ENCODE measurements at places on chromosomes 5 and 9.

DNA sequence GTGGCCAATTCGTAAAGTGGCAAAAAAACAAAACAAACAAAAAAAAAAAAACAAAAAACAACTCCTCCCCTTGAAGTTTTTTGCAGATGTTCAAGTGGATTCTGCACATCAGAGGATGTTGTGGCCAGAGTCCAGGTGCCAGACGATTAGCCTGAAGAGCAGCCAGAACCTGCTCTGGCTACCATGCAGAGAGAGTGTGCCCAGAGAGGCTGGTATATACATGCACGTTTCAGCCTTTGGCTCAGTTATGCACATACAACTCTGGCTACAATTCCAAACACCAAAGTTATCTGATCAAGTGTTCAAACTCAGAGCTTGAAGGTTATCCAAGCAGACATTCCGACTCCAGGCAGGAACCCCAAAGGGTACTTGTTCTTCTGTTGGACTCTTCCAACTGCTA, 34.7 kb downstream of the GGTA1 start:
- DNase-seq = no peak

- peak; percentile 55 for DNase-seq
Measured at GRCh38 chr5:55172937-55173686, at the start of gene CDC20B. CDC20B (minus strand) TSS chr5:55173177; CDS start chr5:55173000, 177 bp downstream.

GRCh38 chr5:101163088-101163487, 260.0 kb upstream of the ST8SIA4 start:
- no peak for DNase-seq

DNA sequence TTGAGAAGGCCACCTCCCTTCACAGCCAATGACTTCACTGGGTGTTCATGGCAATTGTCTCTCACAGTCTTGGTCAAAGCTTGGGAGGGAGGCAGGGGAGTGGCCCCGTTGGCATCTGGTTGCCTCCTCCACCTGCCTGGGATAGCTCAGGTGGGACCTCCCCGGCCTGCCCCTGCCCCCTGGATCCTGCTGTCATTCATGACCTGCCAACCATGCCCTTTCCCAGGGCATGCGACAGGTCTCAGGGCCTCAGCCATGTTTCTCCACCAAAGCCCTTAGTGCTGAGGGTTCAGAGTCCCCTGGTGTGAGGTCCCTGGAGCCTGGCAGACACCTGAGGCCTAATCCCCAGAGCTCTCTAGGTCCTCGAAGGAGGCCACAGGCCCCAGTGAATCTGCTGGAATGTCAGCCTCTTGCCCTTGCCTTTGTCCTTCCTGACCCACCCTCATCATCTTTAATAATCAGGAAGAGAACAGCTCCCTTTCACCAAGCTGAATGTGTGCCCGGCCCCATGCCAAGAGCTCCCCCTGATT, 5.6 kb downstream of the DAB2IP start:
- DNase-seq = no peak

DNA sequence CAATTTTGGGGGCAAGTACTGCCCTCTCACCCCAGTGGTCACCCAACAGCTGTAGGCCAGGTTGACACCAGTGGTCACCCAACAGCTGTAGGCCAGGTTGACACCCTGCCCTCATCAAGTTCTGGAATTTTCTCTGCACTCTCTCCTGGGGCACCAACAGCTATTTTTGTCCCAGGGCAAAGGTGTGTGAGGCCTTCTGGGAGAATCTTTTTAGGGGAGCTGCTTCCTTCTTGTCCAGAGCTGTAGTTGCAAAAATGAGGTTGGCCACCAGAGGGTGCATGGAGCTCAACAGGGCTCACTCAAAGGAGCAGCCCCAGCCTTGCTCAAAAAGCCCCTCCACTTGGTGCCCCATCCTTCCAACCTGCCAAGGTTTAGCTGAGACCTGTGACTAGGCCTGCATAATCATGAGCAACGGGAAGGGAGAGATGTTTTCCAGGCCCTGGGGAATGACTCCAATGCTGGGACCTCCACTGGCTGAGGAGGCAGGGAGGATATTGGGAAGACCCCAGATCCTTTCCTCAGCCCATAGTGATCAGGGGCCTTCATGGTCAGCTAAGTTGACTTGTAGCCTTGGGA, 10.6 kb upstream of the P4HA2 start:
- peak; percentile 57 for DNase-seq

DNA sequence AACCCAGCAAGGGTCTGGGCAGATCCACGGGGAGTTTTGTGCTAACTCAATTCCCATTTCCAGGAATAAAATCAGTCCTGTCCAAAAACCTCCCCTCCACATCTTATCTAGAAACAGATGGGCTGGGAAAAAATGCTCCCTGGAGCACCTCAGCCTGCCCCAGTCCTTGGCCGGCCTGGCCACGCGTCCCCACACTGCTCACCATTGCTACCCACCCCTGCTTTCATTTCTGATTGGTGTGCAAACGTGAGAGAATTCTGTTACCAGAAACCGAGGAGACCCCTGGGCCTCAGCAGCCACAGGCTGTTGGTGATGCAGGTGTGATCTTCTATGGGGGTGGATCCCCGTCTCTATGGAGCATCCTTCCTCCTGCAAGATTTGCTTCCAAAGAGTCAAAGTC, 38.0 kb upstream of the OLFM1 start:
- no peak for DNase-seq

GRCh38 chr5:133392448-133392847, 219.9 kb downstream of the FSTL4 start:
- no peak for DNase-seq

DNA sequence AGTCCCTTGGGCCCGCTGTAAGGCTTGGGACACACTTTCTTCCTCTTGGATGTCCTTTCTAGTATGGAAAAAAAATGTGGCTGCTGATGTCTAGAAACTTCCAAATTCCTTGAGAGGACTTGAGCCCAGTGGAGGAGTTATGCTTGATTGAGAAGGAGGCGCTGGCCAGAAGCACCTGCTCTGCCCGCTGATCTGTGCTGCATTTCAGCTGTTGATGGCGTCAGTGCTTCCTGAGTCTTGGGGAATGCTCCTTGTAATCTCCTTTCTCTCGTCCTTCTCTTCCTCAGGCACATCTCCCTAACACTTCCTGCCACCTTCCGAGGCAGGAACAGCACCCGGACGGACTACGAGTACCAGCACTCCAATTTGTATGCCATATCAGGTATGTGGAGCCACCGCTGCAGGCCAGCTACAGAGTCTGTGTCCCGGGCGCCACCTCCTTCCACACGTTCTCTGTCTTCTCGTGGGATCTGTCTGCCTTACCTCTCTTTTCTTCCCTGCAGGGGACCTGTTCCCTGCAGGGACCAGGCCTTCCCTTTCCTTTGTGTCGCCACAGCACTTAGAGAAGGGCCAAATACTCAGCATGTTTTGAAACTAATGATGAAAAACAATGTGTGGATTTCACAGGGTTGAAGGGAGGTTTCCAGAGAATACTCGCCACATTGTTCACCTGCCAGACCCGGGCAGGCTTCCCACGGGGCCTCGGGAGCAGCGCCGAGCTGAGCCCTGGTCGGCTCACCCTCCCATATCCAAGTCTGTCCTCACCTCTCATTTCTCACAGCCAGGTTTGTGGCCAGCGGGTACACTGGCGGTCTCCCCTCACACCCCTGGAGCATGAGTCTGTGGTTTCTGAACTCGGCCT, 95.2 kb downstream of the MVB12B start:
- no peak for DNase-seq

DNA sequence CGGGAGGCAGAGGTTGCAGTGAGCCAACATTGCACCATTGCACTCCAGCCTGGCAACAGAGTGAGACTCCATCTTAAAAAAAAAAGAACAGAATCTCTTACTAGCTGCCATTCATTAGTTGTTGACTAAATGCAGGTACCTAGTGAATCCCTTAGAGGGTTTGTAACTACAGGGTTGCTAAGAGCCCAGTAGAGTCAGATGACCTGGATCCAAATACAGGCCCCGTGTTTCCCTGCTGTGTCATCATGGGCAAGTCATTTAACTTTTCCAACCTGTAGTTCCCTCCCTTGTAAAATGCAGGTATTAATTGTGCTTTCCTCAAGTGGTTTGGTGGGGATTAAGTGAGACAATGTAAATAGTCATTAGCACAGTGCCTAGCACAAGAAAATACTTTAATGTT, 32.8 kb downstream of the PLAC8L1 start:
- no peak for DNase-seq

DNA sequence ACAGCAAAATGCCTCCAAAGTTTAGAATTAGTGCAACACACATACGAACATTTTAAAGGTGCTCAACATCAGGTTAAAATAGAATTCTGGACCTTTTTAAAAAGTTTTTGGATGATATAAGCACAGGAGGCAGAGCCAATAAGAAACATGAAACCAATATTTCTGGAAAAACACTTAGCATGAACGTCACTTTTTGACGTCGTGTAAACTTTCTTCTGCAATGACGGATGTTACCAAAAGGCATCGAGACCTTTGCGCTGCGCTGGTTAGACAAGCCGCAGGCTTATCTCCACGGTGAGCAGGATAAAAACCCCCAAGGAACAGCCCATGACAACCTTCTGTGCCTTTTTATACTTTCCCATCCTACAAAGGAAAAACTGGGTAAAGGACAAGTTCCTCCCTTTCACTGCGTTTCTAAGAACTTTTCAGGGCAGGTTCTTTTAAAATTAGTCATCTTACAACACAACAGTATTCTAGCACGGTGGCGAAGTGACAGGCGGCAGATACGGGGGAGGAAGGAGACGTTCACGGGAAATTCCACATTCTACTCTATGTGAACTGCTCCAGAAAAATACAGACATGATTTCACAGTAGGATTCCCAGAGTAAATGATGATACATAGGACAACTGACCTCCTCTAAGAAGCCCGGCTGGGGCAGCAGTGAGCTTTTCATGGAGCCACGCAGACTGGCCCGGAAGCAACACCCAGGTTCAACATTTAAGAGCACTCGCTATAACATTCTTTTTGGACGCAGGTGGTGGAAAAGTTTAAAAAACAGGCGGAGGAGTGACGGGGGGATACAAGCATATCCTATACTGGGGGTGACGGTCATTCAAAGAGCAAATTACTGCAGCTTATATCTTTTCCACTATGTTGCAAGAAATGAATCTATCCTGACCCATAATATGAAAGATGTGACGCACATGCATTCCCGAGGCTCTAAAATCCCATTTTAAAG, 52.4 kb downstream of the USP20 start:
- DNase-seq = no peak

DNA sequence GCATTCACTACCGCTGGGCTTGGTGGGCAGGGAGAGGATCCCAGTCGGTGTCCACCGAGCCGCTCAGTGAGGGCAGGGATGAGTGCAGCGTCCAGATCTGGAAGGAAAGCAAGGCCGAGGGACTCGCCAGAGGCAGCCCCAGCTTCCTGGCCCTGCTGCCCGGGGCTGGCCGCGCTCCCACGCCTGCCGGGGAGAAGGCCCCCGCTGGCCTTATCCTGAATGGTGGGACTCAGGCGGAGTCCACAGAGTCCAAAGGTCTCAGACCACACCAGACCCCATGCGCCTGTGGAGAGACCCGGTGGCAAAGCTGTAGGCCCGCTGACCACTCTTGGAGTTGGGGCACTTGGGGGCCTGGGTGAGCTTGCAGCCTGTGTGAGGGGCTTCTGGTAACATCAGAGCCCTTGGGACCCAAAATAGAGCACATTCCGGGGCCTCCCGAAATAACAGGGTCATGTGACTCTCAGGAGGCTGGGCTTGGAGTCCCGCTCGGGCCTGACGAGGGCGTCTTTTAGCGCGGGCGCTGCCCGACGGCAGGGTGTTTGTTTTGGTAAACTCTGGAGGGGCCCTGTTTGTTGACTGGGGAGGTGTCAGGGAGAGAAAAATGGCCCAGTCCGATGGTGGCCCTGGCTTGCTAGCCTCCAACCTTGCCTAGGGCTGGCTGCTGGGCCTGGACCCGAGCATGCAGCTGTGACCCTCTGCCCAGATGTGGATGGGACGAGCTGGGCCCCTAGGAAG, 2.8 kb downstream of the RXRA start:
- no peak for DNase-seq

DNA sequence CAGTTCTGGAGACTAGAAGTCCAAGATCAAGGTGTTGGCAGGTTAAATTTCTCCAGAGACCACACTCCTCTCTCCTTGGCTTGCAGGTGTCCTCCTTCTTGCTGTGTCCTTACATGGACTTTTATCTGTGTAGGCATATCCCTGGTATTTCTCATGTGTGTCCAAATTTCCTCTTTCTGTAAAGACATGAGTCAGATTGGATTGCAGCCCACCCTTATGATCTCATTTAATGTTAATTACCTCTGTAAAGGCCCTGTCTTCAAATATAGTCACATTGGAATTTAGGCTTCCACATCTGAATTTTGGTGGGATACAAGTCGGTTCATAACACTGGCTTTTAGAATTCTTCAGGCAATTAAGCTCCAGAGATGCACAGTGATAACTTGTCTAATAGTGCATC, 322.2 kb upstream of the GRIA1 start:
- no peak for DNase-seq
